ENCODE measurements at places on chromosomes 1 and 21. TPM values are rescaled to one million over a fixed set of nuclear protein-coding genes. Genes with fewer than 3 reads are reported as not detected.
A peak's percentile ranks its signal among the peaks of the same experiment; 100 is the strongest.

Gene ELF3
- 665 TPM for polyA plus RNA-seq

Gene SPRR2D
- polyA plus RNA-seq, result not detected

Gene FCRLA
- not detected for polyA plus RNA-seq

Gene RUNX3
- polyA plus RNA-seq, result 3.7 TPM

Gene TRABD2B
- polyA plus RNA-seq, result 0.63 TPM

Gene ATP1A2
- polyA plus RNA-seq, result 1.8 TPM

Gene ITGB2
- 21.0 TPM for polyA plus RNA-seq

- H3K4me1 ChIP-seq, result no peaks in the 10 kb centered on the region
- no peaks in the 10 kb centered on the region for H3K36me3 ChIP-seq
- DNase-seq, result no peak
- H3K4me3 ChIP-seq, result no peak overlapping the region
These were observed 12.6 kb upstream of the PCBP3 start for GRCh38 chr21:45630876-45631275.

DNA sequence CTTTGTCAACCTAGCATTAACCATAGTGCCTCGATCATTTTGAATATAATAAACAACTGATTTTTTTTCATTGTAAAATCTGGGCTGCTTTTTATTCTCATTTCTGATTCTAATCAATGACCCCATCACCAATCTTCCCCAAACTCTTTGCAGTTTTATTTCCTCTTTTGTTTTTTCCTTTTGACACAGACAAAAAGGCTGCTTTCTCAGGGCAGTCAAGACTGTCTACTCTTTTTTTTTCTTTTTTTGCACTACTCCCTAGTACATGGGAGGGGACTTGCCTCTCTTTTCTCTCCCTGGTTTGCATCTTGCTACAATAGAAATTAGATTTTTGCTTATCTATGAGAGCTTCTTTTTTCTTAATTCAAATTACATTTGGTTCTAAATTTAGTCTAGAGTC is 987.9 kb downstream of the ADGRL2 start:
- H3K4me3 ChIP-seq, result no peak overlapping the region
- no peak for DNase-seq
- no peaks in the 10 kb centered on the region for H3K36me3 ChIP-seq

DNA sequence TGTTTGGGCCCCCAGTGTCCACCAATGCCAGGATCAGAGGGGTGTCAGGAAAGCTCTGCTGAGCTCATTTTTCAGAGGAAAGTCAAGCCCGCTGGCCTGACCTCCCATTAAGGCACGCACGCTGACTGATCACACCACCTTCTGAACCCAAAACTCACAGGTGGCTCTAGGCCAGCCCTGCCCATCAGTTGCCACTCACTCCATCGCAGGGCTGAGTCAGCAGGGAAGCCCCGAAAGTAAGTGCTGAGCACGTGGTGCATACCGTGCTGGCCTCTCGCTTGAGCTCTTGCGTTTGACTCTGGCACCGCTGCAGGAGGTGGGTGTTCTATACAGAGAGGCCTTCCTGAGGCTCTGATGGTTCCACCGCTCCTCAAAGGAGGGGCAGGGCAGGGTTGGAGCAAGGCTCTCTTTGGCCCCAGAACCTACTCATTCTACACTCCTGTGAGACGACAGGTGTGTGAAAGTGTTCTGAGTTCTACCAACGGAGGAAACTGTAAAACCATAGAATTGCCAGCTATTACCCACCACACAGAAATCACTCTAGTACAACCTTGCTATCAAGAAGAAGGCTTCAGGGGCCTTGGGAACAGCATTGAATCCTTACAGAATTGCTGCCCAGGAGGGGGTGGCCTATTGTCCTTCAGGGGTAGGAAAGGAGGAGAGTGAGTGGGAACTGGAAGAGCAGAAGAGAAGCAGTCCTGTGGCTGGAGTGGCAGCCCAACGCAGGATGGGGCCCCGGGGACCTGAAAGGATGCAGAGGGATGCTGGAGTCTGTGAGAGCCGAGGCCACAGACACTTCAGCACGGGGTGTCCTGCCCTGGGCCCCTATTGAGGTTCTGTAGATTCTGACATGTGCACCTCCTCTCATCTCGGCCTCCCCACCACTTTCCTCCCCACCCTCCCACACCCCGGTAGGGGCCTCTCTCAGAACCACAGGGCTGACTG is 214.7 kb upstream of the EDN2 start:
- H3K4me1 ChIP-seq, result no peaks in the 10 kb centered on the region
- no peak for DNase-seq
- H3K4me3 ChIP-seq, result no peak overlapping the region
- H3K27me3 ChIP-seq, result no peaks in the 10 kb centered on the region
- H3K27ac ChIP-seq, result no peak overlapping the region

GRCh38 chr1:80054129-80054528 is 1047.6 kb upstream of the ADGRL4 start:
- H3K36me3 ChIP-seq, result no peaks in the 10 kb centered on the region
- no peak overlapping the region for H3K4me3 ChIP-seq
- peak; percentile 45 for DNase-seq

GRCh38 chr1:7940745-7941436 is at the start of gene TNFRSF9:
TNFRSF9 (minus strand) TSS chr1:7940839; CDS start chr1:7939994, 845 bp downstream.
- H3K4me1 ChIP-seq, result no peaks in the 10 kb centered on the region
- H3K27me3 ChIP-seq, result no peaks in the 10 kb centered on the region
- no peaks in the 10 kb centered on the region for H3K36me3 ChIP-seq
- no peak within 1 kb of the TSS for H3K4me3 ChIP-seq
- no peak for DNase-seq

All from sigmoid colon (tissue), 7 donors.